Stimulated activated CD4-positive, alpha-beta T cell treated with anti-CD3 and anti-CD28 coated beads, Interleukin-4, amount 100 ng/mL, for 1 hour (primary cell): ENCODE measurements at places on chromosomes 13 and 19.

- peak; percentile 68 for DNase-seq
Measured at GRCh38 chr19:57406516-57407123, 4.3 kb upstream of the ZNF17 start.

DNA sequence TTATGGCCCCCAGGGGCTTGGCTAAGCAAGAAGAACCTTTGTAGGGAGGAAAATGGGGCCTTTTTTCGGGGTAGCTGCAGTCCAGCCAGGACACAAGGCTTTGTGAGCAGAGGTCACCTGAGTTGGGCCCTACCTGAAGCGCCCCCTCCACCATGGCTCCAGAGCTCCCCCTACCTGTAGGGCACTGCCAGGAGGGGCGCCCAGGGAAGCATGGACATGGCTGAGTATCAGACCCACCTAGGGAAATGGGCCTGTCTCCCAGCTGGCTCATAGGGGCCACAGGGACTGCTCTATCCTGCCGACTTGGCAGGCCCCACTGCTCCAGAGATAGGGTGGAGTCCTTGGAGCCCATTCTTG, 9.0 kb upstream of the CEBPA start:
- no peak for DNase-seq

DNA sequence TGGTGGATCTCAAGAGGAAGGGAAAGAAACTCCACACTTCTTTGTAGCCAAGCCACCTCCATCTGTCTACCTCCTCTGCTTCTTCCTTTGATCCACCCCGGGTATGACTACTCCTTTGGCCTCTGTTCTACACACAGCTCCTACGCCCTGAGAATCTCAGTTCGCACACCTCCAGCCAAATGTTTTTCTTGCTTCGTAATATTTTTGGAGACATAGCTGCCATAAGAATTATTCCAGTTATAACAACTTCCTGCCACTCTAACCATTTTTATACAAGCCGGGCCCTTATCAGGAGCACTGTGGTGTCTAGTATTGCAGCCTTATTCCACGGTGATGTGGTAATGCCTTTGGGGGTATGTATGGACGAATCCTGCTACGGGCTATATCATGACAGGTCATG, 126.7 kb downstream of the STARD13 start:
- no peak for DNase-seq

GRCh38 chr13:89169951-89170350, 1498.8 kb downstream of the SLITRK5 start:
- DNase-seq = no peak

GRCh38 chr13:77323858-77324257, 3.0 kb downstream of the MYCBP2 start:
- no peak for DNase-seq

DNA sequence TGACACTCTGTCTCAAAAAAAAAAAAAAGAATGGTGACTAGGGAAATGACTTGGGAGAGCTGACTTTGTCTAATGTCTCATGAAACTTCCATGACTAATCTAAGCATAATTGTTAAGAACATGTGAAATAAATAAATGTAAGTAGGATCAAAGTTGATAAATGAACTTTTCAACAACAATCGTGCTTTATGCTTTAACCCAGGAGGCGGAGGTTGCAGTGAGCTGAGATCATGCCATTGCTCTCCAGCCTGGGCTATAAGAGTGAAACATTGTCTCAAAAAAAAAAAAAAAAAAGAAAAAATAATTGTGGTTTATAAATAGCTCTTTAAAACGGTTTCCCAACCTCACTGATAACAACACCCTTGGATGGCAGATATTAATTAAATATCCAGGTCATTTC, 12.9 kb upstream of the AKT2 start:
- no peak for DNase-seq

DNA sequence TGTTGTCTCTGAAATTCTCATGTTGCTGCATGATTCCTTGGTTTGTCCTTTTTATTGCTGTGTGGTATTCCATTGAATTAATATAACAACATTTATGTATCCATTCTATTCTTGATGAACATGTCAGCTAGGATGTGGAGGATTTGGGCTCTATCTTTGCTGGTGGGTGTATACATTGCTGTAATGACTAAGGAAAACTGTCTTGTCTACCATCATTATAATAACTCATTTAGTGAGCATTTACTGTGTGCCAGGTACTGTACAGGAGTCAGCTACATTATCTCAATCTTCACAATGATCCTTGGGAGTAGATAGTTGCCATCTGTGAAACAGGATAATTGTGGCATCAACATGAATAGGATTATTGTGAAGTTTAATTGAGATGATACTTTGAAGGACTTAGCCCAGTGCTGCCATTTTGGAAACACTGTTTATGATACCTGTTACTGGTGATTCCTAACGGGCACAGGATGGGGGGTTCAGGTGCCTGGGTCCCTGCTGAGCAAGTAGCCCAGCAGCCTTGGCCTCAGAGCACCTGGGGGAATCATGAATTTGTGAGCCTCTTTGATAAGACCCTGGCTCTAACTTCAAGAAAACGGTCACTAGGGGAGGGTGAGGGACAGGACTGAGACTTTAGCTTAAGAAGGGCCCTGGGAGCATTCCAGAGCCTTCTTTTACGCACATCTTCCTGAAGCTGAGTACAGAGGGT, 1.8 kb upstream of the CCNE1 start:
- no peak for DNase-seq

DNA sequence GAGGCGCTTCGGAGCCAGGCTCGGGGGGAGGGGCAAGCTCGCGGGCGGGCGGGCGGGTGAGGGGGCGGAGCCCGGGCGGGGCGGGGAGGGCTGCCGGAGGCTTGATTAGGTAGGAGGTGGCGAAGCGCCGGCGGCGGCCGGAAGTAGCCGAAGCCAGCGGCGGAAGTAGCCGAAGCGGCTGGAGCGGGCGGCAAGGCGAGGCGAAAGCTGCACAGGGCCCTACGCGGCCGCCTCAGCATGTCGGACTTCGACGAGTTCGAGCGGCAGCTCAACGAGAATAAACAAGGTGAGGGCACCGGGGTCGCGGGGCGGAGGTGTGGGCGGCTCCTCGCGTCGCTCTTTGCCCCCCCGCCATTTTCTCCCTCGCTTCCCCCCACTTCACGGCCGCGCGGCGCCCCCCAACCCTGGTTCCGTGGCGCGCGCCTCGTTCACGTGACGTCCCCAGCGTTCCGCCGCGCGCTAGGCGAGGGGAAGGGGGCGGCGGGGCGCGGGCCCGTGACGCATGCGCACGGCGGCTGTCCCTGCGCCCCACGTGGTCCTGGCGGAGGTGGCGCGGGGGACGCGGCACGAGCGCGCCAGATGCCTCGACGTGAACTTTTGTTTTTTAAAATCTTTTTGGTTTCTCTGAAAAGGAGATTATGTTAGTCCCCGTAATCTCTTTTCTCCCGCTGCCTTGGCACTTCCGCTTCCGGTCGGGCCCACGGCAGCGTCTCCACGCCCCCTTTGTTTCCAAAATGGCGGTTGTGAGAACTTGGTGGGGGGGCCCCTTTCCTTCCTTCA, at the start of gene U2AF2:
TSS of gene U2AF2 (plus strand) at position 168 of the 780 bp plus-strand sequence. CDS start at position 238, 70 bp downstream.
- DNase-seq = peak; percentile 97

- no peak for DNase-seq
Measured at GRCh38 chr19:45160870-45161737, at the start of gene NKPD1. TSS of gene NKPD1 (minus strand) at chr19:45160982. CDS start at chr19:45160150, 832 bp downstream.

- peak; percentile 56 for DNase-seq
Measured at GRCh38 chr19:41860419-41861115, 512 bp downstream of the RPS19 start.

DNA sequence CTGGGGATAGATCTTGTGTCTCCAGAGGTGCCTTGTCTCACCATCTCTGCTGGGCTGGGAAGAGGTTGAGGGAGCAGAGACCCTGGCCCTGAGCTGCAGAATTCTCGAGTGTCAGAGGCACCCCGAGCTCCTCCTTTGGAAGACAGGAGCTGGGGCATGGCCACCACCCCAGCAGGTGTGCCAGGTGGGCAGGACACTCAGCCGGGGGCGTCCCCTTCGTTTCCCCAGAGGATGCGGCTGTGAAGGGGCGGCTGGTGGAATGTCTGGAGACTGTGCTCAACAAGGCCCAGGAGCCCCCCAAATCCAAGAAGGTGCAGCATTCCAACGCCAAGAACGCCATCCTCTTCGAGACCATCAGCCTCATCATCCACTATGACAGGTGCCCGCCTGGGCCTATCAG, 14.5 kb downstream of the FUZ start:
- DNase-seq = no peak

DNA sequence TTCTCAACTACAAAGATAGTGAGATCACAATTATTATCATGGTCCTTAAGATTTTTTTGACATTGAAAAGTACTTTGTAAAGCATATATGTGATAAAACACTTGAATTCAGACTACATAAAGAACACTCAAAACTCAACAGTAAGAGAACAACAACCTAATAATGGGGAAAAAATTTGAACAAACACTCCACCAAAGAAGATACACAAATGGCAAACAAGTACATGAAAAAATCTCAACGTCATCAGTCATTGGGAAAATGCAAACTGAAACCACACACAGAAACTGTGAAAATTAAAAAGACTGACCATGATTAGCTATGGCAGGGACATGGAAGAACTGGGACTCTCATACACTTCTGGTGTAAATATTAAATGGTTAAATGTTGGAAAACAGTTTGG, 70.9 kb downstream of the SPRYD7 start:
- no peak for DNase-seq

DNA sequence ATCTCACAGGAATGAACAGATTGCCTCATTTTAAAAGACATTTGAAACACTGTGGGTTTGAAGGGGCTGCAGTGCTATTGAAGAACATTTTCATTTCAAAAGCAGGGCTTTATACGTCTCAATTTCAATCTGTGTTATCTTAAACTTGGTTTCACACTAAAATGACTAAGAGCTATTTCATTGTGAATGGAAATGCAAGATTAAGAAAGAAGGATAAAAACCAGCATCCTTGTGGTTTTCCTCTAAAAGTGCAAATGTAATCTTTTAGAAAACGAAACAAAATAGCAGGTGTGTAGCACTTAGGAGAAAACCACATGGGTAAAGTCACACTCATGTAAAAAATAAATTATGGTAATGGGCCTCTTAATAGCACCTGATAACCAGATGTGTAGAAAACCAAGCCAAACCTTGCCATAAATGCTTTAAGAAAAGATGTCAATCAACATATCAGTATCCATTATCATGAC, 397.7 kb downstream of the GPC6 start:
- DNase-seq = no peak

DNA sequence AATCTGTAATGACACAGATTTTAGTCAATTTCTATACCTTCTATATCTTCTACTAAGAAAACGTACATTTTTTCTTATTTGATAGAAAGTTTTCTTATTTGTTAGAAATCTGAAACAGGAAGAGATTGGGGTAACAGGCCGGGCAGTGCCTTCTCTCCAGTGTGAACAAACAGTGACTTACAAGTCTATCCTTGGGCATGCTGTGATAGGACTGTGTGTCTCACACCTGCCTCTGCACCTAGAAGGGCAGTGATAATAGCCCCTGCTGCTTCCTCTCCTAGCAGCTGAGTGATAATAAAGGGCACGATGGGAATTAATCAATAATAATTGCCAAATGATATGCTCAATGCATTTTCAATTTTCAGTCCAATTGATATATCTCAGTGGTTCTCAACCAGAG, 1.4 kb downstream of the TMEM272 start:
- DNase-seq = no peak

- DNase-seq = no peak
Measured at GRCh38 chr13:113349491-113349890, 14.4 kb downstream of the GRTP1 start.

DNA sequence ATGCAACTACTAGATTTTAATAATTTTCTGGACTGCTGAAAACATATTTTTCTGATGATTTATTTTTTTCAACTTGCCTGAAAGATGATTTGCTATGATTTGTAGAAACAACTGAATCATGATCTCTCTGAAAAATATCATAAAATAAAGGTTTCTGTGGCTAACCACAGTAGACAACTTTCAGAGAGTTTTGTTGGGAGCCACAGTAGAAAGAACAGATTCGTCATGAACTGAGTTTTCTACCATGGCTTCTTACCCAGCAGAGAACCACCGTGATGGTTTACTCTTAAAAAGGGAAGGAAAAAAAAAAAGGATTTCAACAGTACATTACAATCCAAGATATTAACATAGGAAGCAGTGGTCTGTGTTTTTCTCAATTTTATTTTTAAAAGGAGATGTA, 18.0 kb downstream of the ZAR1L start:
- no peak for DNase-seq
